Right renal pelvis (tissue), 4 donors: ENCODE measurements at places on chromosomes 12 and 14. TPM values are rescaled to one million over a fixed set of nuclear protein-coding genes. Genes with fewer than 3 reads are reported as not detected.

The HDAC7 gene
- polyA plus RNA-seq: 80.8 TPM

DNA sequence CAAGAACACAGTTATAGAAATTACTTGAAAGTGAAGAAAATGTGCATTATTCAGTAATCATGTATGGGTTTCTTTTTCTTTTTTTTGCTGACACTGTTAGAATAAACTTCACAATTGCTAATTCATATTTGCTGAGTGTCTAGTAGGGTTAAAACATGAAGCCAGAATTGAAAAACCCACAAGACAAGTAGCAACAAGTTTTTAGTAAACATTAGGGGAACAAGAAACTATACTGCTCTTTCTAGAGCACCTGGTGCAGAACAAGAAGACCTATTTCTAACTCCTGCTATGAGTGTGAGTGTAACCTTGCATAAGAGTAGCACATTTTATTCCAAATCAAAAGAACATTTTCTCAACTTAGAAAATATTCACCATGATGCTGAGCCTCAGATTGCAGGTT, 83.2 kb downstream of the ITPR2 start:
- DNase-seq: no peak

The PPM1H gene
- 31.2 TPM for polyA plus RNA-seq

DNA sequence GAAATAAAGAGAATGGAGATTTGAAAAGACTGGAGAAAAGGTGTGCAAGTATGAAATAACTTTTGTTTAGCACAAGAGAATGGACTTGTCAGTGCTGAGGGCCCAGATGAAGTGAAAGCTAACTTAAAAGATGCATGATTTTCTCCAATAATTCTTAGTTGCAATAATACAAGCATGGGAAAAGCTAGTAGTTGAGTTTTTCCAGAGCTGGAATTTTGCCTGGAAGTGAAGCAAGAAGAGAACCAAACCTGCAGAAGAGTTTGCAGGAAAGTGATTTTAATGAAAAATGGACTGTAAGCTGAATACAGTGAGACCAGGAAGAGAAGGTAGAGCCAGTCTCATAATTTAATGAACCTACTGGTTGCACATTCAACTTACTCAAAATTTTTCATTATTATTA, 69.3 kb upstream of the FSCB start:
- no peak for DNase-seq

GRCh38 chr12:94874518-94875302, 128.8 kb downstream of the NDUFA12 start:
- no peak for DNase-seq

- DNase-seq: no peak
Observed at GRCh38 chr12:108319277-108320234, 19.6 kb downstream of the CMKLR1 start.

GRCh38 chr14:94485944-94486841, 10.2 kb upstream of the SERPINA9 start:
- DNase-seq: peak; percentile 28

The PTPRO gene
- polyA plus RNA-seq: 198 TPM
